ENCODE measurements at places on chromosomes 4 and X. TPM values are rescaled to one million over a fixed set of nuclear protein-coding genes. Genes with fewer than 3 reads are reported as not detected.

The DOCK11 gene
- 117 TPM for total RNA-seq

The RS1 gene
- total RNA-seq, result not detected

The VEGFC gene
- 27.6 TPM for total RNA-seq

The GLRA3 gene
- total RNA-seq, result not detected

DNA sequence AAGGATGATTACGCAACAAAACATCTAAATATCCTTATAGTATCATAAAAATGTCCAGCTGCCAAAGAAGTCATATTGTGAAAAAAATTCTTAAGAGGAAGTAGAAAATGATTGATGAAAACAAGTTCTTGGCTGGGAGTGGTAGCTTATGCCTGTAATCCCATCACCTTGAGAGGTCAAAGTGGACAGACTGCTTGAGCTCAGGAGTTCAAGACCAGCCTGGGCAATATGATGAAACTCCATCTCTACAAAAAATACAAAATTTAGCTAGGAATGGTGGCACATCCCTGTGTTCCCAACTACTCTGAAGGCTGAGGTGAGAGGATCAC is 577.6 kb downstream of the KLHL13 start:
- DNase-seq, result no peak

- DNase-seq, result no peak
These were observed 91.8 kb downstream of the MAB21L2 start for GRCh38 chr4:150673793-150674192.

DNA sequence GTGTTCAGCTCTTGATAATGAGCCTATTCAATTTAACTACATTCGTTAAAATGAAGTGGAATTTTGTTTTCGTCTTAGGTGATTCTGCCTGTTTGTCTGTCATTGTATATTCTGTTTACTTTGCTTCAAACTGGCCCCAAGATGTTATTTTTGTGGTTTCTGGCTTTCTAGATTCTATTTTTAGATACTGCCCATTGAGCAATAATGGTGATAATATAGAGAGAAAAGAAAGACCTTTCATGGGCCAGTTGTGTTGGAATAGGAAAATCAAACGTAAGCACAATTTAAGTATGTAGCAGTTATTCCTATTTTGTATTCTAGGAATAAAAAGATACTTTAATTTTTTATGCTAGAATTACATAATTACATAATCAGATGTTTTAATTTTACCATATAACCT is 4.0 kb downstream of the CDKN2AIP start:
- no peak for DNase-seq

DNA sequence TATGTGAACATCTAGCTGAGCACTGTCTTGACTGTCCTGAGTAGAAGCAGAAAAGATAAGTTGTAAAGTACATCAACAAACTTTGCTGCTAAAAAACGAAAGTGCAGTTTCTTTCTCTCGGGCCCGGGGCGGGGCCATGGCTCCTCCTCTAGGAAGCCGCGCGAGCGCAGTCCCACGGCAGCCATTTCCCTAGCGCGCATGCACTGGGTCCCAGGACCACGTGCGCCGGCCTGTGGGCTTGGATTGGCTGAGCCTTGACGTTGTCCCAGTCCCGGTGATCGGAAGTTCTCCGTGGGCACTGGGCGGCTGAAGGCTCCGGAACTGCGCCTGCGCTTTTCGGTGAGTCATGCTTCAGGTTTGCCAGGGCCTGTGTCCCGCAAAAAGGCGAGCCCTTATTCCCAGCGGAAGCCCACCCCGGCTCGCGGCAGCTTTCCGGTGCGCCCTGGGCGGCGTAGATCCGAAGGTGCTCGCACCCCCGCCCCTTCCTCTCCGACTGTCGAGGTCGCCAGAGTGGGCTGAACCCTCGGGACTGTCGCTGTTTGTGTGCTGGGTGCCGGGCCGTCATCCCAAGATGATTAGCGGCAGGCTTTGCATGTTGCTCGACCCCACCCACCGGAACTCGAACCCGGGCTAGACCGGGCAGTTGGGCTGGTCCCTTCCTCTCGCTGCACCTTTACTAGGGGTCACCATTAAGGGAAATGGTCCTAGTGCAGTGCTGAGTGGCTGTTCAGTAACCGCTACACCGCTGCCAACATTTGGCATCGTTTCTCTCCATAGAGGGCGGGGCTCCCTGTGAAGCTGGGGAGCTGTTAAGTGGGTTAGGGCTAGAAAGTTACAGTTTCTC is at the start of gene TCEANC:
TSS of gene TCEANC (plus strand) at position 292 of the 844 bp plus-strand sequence. CDS start 9,368 bp downstream, outside the sequence.
- peak; percentile 98 for DNase-seq

GRCh38 chr4:109321232-109321631 is 18.8 kb upstream of the COL25A1 start:
- no peak for DNase-seq

DNA sequence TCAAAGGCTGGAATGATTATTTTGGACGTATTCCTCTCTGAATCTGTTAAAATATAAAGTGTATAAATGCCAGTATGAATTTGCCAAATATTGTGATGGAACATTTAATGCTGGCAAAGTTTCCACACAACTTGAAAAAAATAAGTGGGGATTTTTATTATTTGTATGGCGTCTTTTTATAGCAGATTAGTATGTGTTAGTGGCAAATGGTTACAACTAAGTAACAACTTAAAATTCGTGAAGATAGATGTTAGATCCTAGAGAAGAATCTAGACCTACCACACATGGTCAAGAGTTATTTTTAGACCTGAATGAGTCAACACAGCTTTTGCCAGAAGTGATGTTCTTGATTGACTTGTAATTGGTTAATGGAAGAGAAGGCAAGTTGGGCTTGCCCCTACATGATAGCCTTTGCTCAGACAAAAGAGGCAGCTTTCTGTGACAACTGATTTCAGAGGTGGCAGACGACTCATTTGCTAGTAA is 4.8 kb downstream of the CPE start:
- no peak for DNase-seq

GRCh38 chrX:83658731-83659130 is 150.6 kb downstream of the POU3F4 start:
- no peak for DNase-seq

GRCh38 chrX:18151649-18152048 is 69.0 kb downstream of the BEND2 start:
- DNase-seq, result no peak

- no peak for DNase-seq
These were observed 503.9 kb downstream of the PDHA2 start for GRCh38 chr4:96343836-96344235.

Data from mesenteric fat pad (tissue), 1 donor.